Stimulated activated CD4-positive, alpha-beta T cell treated with anti-CD3 and anti-CD28 coated beads, Interleukin-1b, Interleukin-23, amount 100 ng/mL, for 4 hours (primary cell): ENCODE measurements at places on chromosomes 16 and 17.

- no peak for DNase-seq
Measured at GRCh38 chr17:77391668-77392375, 251.1 kb downstream of the SEC14L1 start.

DNA sequence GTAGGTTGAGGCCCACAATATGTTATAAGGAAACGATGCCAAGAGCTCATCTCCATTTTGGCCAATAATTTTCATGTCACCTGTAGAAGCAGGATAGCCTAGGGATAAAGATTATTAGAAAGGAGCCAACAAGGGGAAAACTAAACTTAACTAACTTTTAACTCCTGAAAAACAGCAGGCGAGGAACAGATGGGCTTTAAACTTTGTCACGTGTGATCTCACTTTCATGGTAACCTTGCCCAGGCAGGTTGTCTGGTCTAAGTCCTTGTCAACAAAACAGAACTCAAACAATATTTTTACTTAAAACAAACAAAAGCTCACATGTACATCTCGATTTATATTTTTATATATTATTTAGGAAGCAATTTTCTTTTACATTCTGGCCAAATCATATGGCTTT, 1672.0 kb downstream of the TP53TG3F start:
- DNase-seq = no peak

DNA sequence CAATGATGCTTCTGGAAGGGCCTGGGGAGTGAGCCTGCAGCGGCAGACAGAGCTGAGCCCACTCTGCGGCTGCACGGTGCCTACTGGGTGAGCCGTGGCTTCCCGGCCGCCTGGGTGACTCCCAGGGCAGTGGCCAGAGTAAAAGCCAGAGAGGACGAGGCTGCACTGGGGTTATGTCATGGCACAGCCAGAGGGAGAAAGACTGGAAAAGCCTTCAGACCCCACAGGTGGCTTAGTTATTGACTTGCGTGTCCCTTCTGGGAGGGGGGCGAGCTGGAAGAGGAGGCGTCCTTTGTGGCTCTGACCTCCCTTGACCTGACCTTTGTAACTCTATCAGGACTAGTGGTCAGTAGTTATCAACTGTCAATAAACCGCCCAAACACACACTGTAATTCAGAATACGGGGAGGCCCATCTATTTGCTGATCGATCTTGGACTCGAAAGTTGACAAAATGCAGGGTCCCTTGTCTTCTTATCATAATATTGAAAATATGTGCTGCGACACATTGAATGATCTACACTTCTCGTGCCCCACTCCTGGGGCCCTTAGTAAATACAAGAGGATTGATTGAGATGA, 385.9 kb upstream of the ZFHX3 start:
- no peak for DNase-seq

DNA sequence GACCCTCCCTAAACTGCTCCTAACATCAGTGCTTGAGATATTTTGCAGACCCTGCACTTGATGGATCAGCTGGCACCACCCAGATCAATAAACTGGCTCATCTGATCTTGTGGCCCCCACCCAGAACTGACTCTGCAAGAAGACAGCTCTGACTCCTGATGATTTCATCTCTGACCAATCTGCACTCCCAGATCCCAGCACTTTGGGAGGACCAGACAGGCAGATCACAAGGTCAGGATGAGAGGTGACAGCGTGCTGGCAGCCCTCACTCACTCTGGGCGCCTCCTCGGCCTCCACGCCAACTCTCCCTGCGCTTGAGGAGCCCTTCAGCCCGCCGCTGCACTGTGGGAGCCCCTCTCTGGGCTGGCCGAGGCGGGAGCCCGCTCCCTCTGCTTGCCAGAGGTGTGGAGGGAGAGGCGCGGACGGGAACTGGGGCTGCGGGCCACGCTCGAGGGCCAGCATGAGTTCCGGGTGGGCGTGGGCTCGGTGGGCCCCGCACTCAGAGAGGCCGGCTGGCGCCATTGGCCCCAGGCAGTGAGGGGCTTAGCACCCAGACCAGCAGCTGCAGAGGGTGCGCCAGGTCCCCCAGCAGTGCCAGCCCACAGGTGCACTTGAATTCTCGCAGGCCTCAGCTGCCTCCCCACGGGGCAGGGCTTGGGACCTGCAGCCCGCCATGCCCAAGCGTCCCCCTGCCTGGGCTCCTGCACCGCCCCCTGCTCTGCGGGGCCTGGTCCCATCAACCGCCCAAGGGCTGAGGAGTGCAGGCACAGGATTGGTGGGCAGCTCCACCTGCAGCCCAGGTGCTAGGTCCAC, 2.4 kb upstream of the C16orf54 start:
- no peak for DNase-seq

DNA sequence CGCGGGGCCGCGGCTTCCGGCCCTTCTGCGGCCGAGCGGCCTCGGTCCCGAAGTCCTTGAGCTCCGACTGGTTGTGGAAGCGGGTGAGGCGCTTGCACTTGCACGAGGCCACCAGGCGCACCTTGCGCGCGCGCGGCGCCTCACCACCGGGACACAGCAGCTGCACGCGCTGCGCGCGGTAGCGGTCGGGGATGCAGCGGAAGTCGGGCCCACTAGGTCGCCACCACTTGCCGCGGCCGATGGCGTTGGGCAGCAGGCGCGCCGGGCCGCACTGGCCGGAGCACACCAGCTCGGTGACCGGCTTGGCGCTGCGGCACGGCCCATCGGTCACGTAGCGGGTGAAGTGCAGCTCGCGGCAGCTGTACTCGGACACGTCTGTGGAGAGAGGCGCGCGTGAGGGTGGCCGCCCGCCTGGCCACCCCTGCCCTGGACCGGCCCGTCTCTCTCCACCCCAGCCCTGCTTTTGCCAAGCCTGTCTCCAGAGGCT, 3.2 kb downstream of the SOST start:
- no peak for DNase-seq

DNA sequence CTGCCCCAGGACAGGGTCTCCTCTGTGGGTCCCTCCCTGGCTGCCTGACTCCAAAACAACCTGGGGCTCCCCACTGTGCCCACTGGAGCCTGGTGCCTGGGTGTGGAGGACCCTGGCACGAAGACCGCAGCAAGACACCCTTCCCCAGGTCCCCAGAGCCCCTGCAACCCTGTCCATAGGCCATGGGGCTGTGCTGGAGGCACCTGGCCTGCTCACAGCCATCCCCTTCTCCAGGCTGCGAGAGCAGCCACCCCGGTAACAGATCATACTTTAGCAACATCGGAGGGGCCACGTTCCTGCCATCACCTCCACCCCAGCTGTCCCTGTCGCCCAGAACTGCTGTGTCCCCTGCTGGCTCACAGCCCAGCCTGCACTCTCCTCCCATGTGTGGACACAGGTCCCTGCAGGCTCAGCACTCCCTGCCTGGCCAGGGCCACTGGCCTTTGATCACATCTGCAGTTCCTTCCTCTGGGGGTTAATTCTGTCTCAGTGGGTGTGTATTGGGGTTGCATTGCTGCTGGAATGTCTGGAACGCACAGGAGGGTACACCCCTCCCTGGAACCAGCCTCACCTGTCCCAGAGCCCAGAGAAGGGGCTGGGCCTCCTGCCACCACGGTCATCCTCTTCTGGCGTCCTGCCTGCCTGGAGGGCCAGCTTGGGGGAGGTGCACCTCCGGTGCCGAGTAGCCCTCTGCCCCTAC, 12.2 kb downstream of the PPL start:
- no peak for DNase-seq

GRCh38 chr16:27390151-27390550, 11.8 kb upstream of the IL21R start:
- no peak for DNase-seq

DNA sequence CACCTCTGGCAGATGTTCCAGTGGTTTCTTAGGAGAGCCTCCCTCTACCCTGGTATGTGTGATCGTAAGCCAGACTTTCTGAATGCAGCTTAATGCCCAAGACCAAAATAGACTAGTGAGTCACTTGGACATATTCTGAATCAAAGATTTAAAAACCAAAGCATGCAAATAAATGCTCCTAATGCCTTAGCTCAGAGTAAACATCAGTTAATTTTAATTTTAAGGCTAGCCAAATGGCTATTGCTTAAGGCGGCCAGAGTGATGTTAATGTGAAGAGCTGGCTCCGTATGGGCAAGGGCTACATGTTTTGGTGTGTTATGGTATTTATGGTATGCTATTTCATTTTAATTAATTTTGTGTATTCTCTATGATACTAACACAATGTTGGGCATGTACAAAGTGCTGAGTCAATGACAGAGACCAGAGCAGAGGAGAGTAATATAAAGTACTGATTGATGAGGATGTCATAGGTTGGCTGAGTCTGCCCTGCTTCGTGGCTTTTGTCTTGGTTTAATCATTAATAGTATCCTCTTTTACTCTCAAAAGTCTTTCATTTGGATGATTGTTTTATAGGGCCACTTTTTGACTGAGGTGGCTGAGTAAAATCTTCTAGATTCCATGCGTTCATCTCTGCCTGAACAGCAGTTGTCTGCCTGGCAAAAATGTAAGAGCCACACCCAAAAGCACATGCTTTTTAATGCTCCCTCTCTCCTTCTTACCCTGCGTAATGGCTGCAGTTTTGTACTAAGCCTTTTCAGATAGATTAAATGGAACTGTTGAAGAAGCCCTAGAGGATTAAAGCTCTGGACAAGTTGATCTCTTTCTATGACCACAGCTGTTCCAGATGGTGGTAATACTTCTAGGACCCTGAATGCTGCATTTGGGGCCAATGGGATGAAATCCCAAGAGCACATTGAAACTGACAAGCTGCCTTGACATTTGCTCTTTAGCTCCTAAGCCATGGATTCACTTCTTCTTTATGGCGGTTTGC, 59.6 kb downstream of the MAP2K6 start:
- DNase-seq = no peak

DNA sequence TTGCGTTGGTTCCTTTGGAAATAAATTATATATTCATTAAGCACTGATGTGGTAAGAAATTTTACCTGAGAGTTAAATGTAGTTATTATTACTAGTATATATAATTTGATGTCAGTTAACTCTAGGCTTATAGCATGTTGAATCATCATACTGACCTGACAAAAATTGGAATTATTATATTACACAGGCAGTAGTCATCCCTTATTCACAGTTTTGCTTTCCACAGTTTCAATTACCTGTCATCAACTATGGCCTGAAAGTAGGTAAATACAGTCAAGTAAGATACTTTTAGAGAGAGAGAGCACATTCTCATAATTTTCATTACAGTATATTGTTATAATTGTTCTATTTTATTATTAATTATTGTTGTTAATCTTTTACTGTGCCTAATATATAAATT, 1074.7 kb downstream of the CDH11 start:
- no peak for DNase-seq

GRCh38 chr16:51152691-51153576, 1.9 kb upstream of the SALL1 start:
- no peak for DNase-seq

DNA sequence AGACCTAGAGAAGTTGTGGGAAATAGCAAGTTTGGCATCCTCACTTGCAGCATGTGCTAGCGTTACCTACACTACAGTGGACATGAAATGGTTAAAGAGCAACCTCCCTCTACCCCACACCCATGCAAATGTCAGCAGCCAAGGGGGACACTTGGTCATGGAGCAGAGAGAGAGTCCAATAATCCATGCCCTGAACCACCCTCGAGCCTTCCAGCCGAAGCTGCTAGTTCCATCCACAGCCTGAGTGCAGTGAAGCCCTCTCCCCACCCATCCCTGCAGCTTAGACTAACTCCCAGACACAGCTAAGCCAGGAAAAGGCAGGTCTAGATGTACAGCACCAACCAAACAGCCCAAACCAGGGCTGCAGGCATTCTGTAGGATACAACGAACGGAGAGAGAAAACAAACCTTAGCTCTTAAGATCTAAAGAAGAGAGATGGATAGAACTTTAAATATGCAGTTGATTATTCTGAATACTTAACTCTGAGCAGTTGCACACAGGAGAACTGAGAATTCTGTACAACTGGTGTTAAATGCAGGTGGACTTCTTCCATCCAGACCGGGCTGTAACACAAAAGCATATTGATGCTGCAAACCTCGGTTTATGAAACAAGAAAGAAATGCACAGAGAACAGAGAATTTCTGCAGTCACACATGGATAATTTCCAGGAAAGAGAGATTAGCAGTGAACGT, 93.8 kb downstream of the SALL1 start:
- DNase-seq = no peak

DNA sequence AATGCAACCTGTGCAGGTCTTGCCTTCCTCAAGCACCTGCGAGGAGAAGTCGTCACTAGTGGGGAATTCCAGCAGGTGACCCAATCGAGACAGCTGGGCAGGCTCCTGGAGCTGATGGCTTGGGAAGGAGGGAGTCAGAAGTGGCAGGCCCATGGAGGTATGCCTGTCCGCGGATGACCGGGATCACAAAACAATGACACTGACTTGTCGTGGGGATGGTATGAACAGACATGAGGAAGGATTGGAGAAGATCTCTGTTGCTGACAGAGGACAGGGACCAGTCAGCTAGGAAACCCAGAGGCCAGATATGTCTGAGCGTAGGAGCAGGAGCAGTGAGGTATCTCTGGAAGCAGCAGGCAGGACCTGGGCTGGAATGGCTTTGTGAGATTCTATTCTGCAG, 233.3 kb downstream of the SOX9 start:
- no peak for DNase-seq

DNA sequence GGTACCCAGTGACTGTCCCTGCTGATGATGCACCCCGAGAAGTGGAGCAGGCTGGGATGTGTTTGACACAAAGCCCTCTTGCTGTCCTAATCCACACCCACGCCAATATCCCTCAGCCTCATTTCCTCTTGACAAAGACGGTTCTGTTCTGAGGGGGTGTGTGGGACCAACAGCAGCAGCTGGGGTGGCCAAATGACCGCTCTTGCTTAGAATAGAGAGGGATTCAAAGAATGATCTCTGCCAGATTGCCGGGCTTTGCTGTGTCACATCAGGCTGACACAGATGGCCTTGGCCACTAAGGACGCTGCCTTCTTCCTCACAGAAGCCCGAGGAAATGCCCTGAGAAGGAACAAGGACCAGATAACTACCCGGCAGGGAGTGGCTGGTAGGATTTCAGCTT, 250.7 kb downstream of the NTN1 start:
- DNase-seq = no peak

- no peak for DNase-seq
Measured at GRCh38 chr16:10660950-10661635, 33.6 kb downstream of the TEKT5 start.

DNA sequence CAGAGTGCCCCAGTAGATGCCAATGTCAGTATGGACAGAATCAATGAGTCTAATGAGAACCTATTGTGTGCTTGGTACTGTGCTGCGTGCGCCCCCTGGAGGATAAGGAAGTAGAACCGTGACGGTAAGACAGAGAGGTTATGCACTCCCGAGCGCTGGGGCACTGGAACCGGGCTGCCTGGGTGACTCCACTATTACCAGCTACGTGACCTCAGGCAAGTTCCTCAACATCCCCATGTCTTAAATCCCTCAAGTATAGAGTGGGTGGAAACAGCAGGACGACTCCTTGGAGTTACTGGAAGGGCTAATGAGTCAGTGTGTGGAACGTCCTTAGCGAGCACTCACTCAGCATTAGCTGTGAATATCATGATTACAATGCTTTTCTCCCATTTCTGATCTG, 16.2 kb downstream of the CHST4 start:
- DNase-seq = peak; percentile 39
